Activated CD8-positive, alpha-beta memory T cell treated with anti-CD3 and anti-CD28 coated beads, Interleukin-2, amount 10 ng/mL, durations not matched to agents 7 days and 5 days (primary cell): ENCODE measurements at places on chromosomes 5 and 9.
A peak's percentile ranks its signal among the peaks of the same experiment; 100 is the strongest.

- no peak for DNase-seq
These were observed 49.6 kb downstream of the DOCK8 start for GRCh38 chr9:264231-264630.

- no peak for DNase-seq
These were observed 513.0 kb downstream of the MTRR start for GRCh38 chr5:8381972-8382371.

DNA sequence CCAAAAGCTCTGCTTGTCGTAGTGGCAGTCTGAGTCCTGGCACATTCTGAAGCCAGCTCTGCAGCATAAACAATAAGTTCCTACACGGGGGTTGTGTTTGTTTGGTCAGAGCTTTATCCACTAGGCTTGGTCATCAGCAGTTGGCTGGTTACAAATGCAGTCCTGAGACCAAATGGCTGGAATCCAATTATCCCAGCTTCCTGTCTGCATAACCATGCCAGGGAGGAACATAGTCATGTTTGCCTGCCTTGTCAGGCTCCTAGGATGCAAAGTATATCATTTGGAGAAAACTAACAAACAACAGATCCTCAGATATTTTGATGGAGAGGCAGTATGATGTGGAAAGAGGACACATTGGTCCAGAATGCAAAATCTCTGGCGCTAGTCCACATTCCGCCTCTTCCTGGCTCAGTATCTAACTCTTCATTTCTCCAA lies 85.8 kb downstream of the FBXO38 start:
- DNase-seq: no peak

GRCh38 chr5:138054847-138055558 lies 22.1 kb upstream of the FAM13B start:
- DNase-seq: no peak

GRCh38 chr9:131386281-131386680 lies 7.6 kb upstream of the PRRC2B start:
- DNase-seq: no peak

- no peak for DNase-seq
These were observed 40.9 kb upstream of the PRDM12 start for GRCh38 chr9:130623466-130623865.

DNA sequence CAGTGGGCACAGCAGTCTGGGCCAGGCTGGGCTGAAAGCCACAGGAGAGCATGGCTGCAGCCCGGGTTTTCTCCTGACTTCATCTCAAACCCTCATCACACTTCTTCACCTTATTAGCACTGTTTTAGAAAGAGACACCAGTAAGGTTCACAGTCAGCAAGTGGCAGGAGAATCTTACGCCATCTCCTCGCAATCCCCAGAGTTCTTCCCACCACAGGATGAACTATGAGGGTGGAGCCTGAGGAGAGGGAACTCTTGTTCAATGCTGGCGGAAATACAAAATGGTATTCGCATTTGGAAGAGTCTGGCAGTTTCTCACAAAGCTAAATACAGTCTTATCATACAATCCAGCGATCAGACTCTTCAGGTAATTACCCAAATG lies 14.7 kb downstream of the BICD2 start:
- DNase-seq: no peak

DNA sequence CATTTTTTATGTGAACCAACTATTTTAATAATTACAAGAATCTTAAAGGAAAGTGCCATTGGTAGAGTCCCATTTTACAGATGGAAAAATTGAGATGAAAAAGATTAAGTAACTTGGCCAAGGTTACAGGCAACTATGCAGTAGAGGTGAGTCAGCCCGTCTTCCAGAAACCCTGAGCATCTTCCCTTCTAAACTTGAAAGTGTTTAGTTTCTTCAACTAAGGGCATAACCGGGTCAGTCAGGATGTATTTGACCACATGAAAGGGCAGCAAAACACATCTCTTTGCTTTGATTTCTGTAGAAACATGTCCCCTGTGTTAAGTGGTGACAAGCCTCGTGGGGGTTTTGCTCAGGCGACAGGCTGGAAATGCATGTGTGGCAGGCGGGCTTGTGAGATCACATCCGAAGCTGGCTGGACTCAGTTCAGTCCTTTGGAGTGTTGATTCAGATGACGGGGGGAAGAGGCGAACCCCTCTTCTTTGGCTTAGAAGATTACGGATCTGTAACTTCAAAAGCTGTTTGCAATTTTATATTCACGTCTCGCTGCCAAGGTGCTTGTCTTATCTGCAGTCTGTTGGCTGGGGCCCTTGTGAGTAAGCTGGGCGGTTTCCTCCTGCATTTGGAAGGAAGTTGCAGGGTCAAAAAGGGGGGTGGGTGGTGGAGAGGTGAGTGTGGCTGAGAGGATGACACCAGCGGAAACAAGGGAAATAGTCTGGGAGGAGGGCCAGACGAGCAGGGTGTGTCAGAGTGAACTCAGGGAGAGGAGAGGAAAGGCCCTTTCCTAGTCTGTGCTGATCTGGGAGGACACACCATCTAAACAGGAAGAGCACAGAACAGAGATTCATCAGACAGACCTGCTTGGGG lies 78.9 kb upstream of the RPS23 start:
- peak; percentile 83 for DNase-seq

GRCh38 chr9:110842986-110843385 lies 174.4 kb downstream of the MUSK start:
- no peak for DNase-seq

GRCh38 chr5:143440448-143441115 lies 37.1 kb upstream of the NR3C1 start:
- DNase-seq: no peak

- DNase-seq: no peak
These were observed 135.9 kb upstream of the OTULINL start for GRCh38 chr5:14445576-14446290.

GRCh38 chr9:14312719-14313377 lies 1.1 kb downstream of the NFIB start:
- DNase-seq: no peak

GRCh38 chr9:136533775-136534157 lies 12.1 kb downstream of the NOTCH1 start:
- peak; percentile 88 for DNase-seq

GRCh38 chr5:172430354-172430753 lies 24.0 kb downstream of the SH3PXD2B start:
- no peak for DNase-seq

DNA sequence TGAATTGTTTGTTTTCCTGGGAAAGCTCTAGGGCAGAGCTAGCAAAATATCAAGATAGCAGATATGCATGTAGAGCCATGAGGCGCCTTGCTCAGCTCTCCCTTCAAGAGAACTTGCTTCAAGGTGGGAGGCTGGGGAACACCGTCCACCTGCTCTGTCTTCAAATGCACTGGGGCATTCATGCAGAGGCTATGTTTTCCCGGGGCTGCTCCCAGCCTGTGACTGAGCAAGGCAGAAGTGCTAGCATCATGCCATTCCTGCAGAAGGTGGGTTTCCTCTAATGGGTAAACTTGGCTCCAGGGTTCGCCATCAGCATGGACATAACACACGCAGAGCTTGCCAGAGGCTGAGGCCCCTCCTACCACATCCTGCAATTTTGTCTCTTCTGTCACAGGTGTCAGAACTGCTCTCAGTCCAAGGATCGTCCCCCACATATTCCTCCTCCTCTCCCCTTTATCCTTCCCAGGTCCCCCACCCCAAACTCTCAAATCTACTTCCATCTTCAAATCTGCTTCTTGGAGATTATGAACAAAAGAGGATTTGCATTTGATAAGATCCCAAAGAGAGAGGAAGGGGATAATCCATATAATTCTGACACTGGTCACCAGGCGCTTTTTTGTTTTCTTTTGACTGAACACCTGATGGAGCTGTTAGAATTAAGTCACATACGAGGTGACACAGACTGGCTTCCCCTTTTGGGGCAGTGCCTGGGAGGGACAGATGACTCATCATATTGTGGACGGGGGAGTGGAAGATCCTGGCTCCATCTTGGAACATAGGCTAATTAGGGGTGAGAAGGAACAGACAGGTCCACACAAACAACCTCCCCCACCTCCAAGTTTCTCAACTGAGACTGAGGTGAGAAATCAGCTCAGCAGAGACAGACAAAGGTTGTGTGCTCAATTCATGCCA lies 85.0 kb upstream of the TAF11L2 start:
- no peak for DNase-seq

DNA sequence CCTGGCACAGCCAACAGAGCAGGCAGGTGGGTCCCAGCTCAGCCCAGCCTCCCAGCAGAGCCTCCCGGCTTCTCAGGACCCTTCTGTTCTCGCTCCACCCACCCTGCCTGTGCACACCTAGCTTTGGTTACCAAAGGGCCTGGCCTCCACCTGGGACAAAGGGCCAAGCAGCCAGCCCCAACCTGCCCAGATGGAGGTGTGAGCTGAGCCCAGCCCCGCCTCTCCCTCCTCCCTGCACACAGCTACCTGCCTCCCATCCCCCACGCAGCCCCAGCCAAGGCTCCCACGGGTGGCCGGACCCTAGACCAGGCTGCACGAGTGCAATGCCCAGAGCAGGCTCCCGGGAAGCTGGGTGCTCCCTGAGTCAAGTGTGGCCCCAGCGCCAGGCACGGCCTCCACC lies 5.6 kb downstream of the TPRN start:
- no peak for DNase-seq

DNA sequence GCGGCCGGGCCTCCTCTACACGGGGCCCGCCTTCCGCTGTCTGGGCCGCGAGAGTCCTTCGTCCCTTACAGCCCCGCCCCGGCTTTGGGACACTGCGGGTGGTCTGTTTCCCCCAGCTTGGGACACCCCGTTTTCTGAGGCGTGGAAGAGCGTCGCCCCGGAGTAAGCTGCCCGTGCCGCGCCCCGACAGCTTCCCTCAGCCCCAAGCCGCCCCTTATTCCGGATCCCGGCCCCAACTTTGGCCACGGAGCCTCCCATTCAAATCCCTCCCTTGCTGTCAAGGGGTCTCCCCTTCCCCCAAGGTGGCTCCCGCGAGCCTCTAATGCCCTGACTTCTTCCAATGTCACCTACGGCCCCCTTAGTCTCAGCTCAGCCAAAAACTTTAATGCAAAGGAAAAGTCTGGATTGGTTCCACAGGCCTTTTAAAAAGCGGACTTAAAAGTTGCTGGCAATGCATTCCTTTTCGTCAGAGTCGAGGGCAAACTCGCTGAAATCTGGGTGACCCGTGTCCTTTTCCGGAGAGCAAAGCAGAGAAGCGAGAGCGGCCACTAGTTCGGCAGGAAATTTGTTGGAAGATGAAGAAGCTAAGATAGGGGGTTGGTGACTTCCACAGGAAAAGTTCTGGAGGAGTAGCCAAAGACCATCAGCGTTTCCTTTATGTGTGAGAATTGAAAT lies 19.8 kb downstream of the EXOSC2 start:
- DNase-seq: no peak

DNA sequence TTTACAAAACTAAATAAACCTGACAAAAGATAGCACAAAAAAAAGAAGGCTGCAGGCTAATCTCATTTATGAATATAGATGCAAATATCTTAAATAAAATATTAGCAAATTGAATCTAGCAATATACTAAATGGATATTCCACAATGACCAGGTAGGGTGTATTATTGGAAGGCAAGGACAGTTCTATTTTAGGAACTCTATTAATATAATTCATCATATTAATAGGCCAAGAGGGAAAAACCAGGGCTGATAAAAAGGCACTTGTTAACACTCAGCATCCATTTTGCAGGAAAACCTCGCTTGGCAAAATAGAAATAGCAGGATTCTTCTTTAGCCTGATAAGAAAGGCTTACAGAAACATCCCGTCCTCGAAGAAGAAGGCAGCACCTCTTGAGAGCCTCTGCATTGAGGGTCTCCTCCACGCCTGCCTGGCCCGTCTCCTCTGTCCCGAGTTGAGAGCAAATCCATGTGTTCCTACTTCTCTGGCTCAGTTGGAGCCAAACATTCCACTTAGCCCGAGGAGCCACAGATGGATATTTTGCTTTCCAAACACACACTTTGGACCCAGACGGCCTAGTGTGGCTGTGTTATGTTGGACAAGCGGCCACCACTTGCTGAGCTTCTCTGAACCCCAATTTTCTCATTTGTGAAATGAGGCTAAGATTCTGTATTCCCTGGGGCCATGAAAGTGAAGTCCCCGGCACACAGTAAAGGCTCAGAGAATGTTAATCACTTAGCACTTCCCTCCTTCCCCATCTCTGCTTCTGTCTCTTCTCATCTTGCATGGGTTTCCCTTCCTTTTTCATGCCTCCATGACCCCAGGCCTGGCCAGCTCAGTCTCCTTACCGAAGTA lies 181.8 kb upstream of the MVB12B start:
- DNase-seq: peak; percentile 25

GRCh38 chr5:89929173-89929572 lies 480.4 kb downstream of the CETN3 start:
- DNase-seq: no peak

DNA sequence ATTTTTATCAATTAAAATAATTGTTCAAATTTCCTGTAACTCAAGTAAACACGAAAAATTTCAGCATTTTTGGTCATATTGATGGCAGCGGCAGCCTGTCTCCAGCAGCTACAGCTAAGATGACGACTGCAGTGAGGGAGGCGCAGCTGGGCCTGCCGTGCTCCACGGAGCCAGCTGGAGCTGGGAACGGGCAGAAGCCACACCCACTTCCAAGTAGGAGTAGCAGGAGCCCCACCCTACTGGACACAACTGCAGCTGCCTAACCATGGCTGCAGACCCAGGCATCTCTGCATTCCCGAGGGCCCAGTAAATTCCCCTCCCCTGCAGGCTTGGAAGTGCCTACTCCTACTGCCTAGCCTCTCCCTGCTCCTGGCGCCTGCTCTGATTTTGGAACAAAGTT lies 2031.7 kb downstream of the EFNA5 start:
- no peak for DNase-seq

DNA sequence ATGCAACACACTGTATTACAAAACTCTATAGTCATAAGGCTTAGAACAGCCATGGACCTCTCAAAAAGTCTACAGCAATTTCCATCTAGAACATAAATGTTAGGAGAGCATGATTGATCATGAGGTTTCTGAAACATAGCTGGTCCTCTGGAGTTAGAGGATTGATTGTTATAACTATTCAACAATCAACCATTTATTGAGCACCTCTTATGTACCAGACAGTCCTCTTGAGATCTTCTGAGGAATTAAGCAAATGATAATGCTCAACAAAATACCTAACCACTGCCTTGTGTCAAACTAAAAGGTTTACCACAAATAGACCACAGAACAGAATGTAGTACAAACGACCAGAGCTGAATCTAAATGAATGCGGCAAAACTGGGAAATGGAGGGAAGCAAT lies 3.4 kb upstream of the AGTPBP1 start:
- DNase-seq: no peak

- DNase-seq: peak; percentile 47
These were observed 1.0 kb downstream of the LRRC8A start for GRCh38 chr9:128882677-128883603.

GRCh38 chr5:127754706-127755105 lies 51.5 kb downstream of the CCDC192 start:
- no peak for DNase-seq

GRCh38 chr9:133375116-133375723 lies 640 bp downstream of the SURF4 start:
- peak; percentile 58 for DNase-seq

DNA sequence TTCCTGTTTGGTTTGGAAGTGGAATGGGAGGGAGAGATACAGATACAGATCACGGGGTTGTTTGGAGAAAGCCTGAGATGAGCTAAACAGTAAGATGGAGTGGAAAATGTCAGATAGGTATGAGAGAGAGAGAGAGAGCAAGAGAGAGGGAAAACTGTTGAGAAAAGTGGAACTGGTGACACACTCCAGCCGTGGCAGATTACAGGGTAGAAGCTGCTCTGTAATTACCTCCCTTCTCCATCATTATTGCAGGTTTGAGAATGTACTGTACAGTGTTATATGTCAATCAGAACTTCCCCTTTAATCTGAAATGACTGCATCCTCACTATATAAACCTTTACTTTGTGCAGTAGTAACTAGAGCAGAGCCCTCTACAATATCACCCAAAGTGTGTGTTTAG lies 74.5 kb upstream of the WWC1 start:
- no peak for DNase-seq

GRCh38 chr9:101999441-101999840 lies 261.0 kb upstream of the GRIN3A start:
- no peak for DNase-seq
